ENCODE measurements at places on chromosomes 4 and X. TPM values are rescaled to one million over a fixed set of nuclear protein-coding genes. Genes with fewer than 3 reads are reported as not detected.

The XAGE1B gene
- total RNA-seq = not detected

The DDIT4L gene
- 6.1 TPM for total RNA-seq

The TIMM8A gene
- total RNA-seq = 18.1 TPM

The BCOR gene
- total RNA-seq = 21.6 TPM

The SAT1 gene
- total RNA-seq = 408 TPM

The BCORL1 gene
- 7.5 TPM for total RNA-seq

The POLN gene
- 6.3 TPM for total RNA-seq

The PASD1 gene
- total RNA-seq = not detected

The FGF16 gene
- not detected for total RNA-seq

The HHIP gene
- 0.31 TPM for total RNA-seq

The NHSL2 gene
- total RNA-seq = 6.1 TPM

The MAGEE2 gene
- total RNA-seq = not detected
